ENCODE measurements at places on chromosomes 12 and 14.
A peak's percentile ranks its signal among the peaks of the same experiment; 100 is the strongest.

- no peak for DNase-seq
Observed at GRCh38 chr12:12336511-12336910, 13.5 kb downstream of the MANSC1 start.

GRCh38 chr14:67851785-67852410 lies 32.3 kb downstream of the RAD51B start:
- no peak for DNase-seq

GRCh38 chr12:47949441-47950341 lies 13.7 kb upstream of the TMEM106C start:
- DNase-seq, result peak; percentile 77

DNA sequence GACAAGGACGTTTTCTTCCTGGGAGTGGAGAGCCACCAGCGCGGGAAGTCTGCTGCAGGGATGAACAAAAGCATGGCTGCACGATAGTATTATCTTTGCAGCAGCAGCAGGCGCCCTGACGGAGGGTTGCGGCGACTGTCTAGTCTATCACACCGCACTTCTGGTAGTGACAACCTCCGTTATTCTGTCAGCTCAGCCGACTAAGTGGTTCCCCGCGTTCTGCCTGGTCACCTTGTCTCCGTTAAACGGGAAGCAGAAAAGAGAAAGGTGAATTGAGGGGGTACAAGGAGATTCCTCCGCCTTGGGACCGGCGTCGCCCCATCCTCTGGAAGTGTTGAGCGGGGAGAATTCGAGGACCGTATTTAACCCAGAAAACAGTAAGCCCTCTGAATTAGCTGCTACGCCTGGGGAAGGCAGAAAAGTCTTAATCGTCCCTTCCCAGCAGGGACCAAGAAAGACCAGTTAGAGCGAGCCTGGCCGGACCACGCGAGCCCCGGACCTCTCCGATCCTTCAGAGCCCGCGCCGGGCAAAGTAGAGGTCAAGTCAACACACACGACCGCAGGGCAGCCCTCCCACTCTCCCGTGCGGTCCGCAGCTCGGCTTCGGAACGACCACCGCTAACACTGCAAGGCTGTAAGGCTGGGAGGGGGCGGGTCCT lies 536 bp upstream of the DAAM1 start:
- DNase-seq, result no peak

DNA sequence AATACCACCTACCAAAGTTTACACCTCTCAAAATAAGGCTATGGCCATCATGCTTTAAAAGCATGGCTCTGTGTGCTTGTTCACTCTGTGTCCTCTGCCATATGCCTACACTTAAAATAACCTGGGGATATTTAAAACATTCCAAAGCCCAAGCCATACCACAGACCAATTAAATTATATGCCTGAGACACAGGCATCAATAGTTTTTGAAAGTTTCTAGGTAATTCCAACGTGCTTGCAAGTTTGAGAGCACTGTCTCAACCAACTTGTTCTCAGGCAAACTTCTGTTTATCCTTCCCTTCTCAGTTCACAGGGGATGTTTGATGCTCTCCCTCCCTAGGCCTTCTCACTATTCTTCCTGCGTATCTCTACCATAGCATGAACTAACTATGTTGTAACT lies 3.4 kb upstream of the FRMD6 start:
- no peak for DNase-seq

- no peak for DNase-seq
Observed at GRCh38 chr12:43159506-43159905, 392.5 kb downstream of the ADAMTS20 start.

- no peak for DNase-seq
Observed at GRCh38 chr12:116665666-116666304, 72.1 kb downstream of the SPRING1 start.

DNA sequence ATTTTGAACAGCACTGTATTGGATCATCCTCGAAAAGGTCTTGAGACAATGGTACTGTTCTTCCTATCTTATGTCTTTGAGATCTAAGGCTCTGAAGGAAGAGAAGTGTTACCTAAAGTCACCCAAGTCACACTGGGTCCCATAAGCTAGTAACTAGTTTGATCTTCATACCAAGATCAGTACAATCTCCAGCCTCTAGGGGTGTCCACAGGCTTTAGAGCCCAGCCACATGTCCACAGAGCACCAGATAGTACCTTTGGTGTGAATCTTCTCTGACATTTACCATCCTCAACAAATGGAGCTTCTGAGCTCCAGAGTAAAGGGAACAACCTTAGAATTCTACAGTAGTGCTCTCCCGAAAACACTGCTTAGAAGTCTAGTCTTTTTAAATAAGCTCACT lies 78.7 kb downstream of the KSR2 start:
- no peak for DNase-seq

DNA sequence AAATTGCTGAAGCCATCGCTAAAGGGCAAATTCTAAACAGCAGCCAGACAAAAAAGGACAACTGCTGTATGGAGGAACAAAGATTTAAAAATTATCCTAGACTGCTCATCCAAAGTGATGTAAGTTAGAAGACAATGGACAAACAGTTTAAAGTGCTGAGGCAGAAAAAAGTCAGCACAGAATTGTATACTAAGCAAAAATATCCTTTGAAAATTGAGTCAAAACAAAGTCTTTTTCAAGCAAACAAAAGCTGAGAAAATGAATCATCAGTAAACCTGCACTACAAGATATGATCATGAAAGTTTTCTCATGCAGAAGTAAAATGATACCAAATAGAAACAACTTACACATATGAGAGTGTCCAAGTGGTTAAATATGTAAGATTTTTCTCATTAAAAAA lies 43.6 kb downstream of the EML5 start:
- DNase-seq, result no peak

GRCh38 chr14:41549821-41550607 lies 56.7 kb upstream of the LRFN5 start:
- DNase-seq, result peak; percentile 73

- no peak for DNase-seq
Observed at GRCh38 chr14:35932136-35932535, 106.0 kb downstream of the BRMS1L start.

DNA sequence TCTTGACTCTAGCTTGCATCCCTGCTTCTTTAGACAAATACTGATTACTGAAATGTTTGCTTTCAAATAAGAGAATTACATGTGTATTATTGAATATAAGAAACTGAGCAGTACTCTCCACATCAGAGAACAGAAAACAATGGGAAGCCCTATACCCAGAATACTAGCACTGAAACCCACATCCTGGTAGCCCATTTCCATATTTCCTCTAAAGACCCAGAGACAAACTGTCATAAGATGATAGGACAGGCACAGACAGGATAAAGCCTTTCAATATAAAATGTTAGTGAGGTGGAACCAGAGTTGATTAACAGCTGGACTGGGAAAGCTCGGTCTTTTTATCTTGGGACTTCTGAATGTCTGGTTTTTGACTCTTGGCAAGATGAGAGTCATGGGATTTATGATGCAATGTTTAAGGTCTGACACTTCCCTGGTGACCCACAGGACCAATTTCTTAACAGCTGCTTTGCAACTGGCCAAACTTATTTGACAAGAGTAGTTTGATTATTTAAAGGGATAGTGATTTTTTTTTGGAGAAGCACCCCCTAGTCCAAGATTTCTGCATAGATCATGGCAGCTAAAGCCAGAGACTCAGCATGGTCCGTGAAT lies 166.9 kb upstream of the ATXN7L3B start:
- no peak for DNase-seq

- no peak for DNase-seq
Observed at GRCh38 chr12:113440947-113441782, 19.0 kb downstream of the SDSL start.

GRCh38 chr14:53793790-53794505 lies 162.7 kb downstream of the BMP4 start:
- no peak for DNase-seq

DNA sequence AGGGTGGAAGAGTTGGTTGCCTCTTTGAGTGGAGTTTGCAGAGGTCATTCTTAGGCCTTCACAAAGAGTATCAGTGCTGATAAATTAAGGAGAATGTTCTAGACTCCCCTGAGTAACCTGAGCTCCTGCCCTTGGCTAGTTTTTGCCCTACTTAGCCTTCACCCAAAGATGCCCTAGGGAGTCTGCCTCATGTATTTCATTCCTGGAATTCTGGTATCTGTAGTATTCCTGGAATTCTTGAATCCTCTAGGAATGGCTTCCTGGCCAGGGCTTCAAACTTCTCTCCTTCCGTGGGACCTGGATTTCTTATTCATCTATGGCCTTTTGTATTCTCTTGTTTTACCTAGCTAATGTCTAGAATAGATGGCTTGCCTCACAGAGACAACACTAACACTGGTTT lies 701.1 kb downstream of the NOVA1 start:
- no peak for DNase-seq

- no peak for DNase-seq
Observed at GRCh38 chr12:124646385-124647230, 79.2 kb upstream of the NCOR2 start.

GRCh38 chr12:69619050-69619449 lies 8.3 kb upstream of the LRRC10 start:
- no peak for DNase-seq

GRCh38 chr14:92846162-92846897 lies 52.2 kb downstream of the GOLGA5 start:
- DNase-seq, result peak; percentile 90

GRCh38 chr14:55123101-55123500 lies 6.0 kb upstream of the LGALS3 start:
- DNase-seq, result peak; percentile 95

DNA sequence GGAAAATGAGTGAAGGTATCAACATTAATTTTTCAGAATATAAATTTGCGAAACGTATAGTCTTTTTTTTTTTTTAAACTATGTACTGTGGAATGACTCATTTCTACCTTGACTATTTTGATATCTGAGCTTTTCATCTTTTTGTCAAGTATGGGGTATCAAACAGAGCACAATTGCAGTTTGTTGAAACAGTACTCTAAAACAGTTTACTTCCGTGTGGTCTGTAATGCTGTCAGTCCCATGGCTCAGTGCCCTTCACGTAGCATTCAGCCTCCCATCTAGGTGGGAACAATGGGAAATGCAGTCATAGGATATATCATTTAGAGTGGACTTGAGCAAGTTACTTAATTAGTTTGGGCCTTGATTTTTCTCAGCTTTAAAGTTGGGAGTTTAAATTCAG lies 139.5 kb downstream of the ERC1 start:
- no peak for DNase-seq

DNA sequence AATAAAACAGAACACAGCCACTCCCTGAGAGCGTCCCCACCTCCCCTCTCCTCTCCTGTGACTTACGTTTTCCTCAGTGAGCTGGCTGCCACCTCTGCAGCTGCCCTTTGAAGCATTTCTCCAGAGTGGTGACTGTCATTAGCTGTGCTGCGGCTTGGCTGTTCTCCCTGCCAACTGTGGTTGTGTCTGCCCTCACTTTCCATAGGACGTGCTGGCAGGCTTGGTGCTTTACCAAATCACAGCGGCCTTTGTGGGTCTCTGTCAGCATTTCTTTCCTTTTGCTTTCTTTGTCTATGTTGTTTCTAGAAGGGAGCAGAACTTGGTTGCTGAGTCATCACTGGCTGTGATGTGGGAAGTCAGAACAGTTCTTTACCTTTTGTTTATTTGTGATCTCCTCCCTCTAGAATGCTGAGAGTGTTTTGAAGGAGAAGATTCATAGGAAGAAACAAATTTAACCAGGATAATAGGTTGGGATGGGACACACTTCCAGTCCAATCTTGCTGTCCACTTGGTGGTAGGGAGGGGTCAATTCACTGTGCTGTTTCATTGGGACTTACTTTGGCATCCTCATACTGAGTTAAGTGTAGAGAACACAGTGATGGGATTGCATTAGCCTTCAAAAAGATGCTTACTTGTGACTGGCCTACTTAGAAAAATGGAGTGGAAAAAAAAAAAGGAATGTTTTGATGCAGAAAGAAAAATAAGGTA lies 88.2 kb downstream of the TMX1 start:
- DNase-seq, result peak; percentile 77

GRCh38 chr12:64124511-64125197 lies 97.4 kb downstream of the KICS2 start:
- DNase-seq, result peak; percentile 40

DNA sequence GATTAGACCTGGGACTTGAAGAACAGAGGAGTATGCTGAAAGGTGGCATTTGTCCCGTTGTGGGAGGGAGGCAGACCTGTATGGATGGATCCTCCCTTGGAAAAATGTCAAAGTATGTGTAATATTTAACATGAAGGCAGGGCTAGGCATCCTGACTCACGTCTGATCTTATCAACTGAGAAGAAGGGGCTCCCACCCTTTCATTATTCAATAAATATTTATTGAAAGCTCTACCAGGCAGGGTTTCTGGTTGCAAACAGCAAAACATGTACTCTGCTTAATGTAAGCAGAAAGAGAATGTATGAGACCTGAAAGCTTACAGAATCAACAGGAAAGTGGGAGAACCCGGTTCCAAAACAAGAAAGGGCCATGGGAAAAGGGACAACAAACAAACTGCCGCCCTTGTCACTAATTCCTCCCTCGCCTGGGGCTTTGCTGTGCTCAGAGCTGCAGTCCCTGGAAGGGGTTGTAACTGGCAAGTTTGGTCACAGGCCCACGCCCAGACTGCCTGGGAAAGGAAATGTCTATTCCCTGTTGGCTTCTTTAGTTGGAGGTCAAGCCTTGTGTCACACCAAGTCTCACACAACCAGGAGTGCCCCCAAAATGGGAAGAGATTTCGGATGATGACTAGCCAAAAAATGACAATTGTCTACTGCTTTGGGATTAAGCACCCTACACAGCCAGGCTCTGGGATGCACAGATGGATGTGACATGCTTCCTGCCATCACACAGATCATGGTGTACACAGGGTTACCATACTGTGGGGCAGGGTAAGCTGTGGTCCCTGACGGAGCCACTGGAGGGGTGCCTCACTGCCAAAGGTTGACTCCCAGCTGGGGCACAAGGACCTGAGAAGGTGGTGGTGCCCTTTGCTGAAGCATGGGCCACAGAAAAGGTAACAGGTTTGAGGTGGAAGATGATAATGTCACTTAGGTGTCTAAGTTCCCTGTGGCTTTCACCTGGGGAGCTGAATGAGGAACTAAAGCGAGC lies 36.8 kb downstream of the RAB35 start:
- no peak for DNase-seq

- no peak for DNase-seq
Observed at GRCh38 chr14:61455351-61455750, 134.0 kb downstream of the PRKCH start.

DNA sequence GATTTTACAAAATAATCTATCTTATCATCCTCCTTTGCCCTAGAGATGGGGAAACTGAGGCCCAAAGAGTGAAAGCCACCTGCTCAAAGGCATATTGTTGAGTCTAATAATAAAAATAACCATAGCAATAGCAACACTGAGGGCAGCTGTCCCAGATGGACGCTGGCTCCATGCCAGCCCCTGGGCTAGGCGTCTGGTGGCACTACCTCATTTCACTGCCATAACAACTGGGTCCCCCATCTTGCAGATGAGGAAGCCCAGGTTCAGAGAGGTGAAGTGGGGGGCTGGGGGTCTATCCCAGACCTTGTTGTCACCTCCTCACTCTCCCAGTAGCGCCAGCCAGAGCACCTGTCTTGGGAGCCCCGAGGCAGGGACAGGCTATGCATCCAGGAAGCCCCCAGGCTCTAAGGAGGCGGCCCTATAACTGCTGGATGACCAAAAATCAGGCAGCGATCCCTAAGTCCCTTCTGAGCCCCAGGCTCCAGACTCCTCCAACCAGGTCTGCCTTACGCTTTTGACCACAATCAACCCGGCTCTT lies 12.8 kb downstream of the BDKRB2 start:
- DNase-seq, result no peak

GRCh38 chr12:15979096-15980092 lies 68.3 kb downstream of the DERA start:
- DNase-seq, result peak; percentile 90

- DNase-seq, result no peak
Observed at GRCh38 chr12:6241495-6241894, 41.3 kb downstream of the CD9 start.

- peak; percentile 6 for DNase-seq
Observed at GRCh38 chr12:67362526-67362925, 93.4 kb downstream of the CAND1 start.
